Hepatocyte (in vitro differentiated cells): ENCODE measurements at places on chromosomes 7 and 10. TPM values are rescaled to one million over a fixed set of nuclear protein-coding genes. Genes with fewer than 3 reads are reported as not detected.

Gene C10orf95
- total RNA-seq, result 5.6 and 7.7 TPM in 2 replicates

Gene PNLIPRP3
- total RNA-seq, result 0.93 and 1.0 TPM in 2 replicates

Gene MICALL2
- 9.8 and 16.4 TPM in 2 replicates for total RNA-seq

Gene TMEM184A
- total RNA-seq, result 14.5 and 23.4 TPM in 2 replicates

Gene LEP
- total RNA-seq, result not detected in 2 replicates

Gene LIPK
- total RNA-seq, result not detected in 2 replicates

Gene ACSM6
- not detected in 2 replicates for total RNA-seq

Gene VSTM4
- 6.5 and 10.2 TPM in 2 replicates for total RNA-seq

Gene PNLIP
- total RNA-seq, result 0.13 TPM in 1 of 2 replicates, not detected in the other

Gene INMT
- total RNA-seq, result 18.1 and 18.4 TPM in 2 replicates

Gene GIMAP6
- total RNA-seq, result 0.27 and 1.0 TPM in 2 replicates

Gene PNLIPRP1
- total RNA-seq, result not detected in 2 replicates

Gene IL6
- 1.6 and 4.3 TPM in 2 replicates for total RNA-seq

Gene CREM
- total RNA-seq, result 53.2 and 58.0 TPM in 2 replicates
